Stimulated activated CD4-positive, alpha-beta T cell treated with anti-CD3 and anti-CD28 coated beads, Interleukin-15, amount 100 ng/mL, for 24 hours (primary cell): ENCODE measurements at places on chromosomes 2 and 18.

DNA sequence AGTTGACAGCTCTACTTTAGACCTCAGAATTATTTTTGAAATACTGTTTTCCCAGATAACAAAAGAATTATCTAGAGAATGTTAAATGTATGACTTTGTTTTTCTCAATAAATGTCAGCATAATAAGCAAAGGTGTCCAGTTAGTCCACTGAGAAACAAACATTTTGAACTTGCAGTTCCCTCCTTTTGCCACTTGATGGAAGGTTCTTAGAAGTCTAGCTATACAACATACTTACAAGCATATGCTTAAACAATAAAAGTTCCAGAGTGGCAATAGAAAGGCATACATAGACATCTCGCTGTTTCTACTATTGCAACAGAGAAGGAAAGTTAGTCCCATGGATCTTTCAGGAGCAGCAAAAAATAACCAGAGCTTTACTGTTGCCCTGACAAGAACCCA is 11.8 kb downstream of the NDUFA10 start:
- no peak for DNase-seq

DNA sequence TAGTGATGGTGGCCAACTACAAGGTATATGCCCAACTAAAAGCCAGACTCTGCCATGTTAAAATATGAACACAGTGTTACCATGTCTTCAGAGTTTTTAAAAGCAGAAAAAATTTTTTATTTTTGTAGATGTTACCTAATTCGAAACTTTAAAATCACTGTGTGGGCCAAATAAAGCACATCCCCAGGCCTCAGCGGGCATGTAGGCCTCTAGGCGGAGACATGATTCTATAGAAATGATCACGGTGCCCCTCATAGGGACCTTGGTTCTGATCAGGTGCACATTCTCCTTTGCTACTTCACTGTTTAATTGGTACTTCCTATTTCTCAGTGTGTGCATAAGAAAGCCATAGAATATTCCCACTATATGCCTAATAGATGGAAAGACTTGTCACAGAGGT is 349.2 kb downstream of the XIRP2 start:
- DNase-seq: no peak

- DNase-seq: no peak
Observed at GRCh38 chr18:11167778-11168177, 18.4 kb upstream of the PIEZO2 start.

GRCh38 chr2:192196421-192197194 is 1.9 kb upstream of the TMEFF2 start:
- DNase-seq: no peak

GRCh38 chr2:241135737-241136136 is 13.5 kb downstream of the PASK start:
- no peak for DNase-seq

DNA sequence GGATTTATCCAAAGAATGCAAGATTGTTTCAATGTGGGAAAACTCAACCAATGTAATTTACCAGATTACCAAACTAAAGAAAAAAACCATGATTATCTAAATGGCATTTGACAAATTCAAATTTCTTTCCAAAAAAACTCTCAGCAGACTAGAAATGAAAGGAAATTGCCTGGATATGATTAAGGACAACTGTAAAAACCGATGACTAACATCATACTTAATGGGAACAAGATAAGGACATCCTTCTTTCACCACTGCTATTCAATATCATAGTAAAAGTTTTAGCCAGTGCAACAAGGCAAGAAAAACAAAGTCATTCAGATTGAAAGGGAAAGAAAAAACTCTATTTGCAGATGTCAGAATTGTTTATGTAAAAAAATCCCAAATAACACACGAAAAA is 4.4 kb upstream of the CCDC150 start:
- DNase-seq: no peak

DNA sequence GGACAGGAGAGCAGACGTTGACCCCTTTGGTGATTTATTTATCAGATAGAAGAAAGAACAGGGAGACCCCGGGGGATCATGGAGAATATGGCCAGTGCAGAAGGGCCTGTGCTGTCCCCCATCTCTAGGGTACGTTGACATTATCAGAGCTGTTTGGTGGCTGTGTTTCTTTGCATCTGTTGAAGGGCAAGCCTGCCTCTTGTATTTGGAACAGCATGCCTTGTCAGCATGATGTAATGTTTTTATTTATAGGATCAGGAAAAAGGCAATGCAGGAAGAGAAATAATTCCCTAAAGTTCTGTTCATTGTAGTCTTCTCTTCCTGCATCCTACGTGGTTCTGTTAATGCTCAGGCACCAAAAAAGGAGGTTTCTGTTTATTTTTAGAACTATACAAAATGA is 49.8 kb upstream of the CABYR start:
- DNase-seq: no peak

DNA sequence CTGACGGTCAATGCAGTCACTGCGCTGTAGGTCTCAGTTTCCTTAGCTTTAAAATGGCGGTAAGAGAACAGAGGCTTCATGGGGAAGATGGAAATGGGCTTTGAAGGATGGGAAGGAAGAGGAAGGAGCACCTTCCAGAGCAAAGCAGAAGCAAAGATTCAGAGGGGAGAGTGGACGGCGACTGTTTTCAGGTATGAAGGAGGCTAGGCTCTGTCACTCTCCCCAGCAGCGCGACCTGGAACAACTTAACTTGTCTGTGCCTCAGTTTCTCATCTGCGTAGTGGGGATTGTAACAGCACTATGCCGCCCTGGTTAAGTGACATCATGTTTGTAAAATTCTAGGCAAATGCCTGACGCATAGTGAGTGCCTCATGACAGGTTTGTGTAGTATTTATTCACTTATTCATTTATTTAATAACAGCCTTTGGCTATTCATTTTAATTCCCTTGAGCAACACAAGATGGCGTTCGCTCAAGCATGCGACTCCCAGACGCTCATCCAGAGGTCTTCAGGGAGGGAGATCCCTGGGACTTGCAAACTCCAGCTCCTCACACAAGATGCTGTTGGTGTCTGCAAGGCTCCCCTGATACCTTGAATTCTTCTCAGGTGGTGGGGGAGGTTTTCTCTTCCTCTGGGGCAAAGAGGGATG is 336.3 kb downstream of the DYSF start:
- no peak for DNase-seq

DNA sequence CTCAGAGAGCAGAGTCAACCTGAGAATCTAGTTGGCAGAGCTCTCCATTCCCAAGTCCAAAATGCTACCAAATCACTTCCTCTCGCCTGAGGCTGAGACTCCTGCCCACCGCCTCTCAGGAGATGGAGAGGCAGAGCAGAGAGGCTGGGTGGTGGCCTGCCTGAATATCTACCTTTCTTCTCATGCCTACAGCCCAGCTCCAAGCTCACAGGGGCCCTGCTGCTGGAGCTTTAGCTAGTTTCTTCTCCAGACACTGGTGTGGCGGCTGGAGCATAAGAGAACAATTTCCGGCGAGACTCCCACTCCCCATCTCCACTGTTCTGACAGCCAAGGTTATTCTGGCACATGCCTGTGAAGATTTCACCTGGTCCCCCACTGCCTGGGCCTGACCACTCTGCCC is 8.1 kb upstream of the CYP26B1 start:
- DNase-seq: no peak

GRCh38 chr2:36861896-36862295 is 104.4 kb downstream of the STRN start:
- DNase-seq: no peak

DNA sequence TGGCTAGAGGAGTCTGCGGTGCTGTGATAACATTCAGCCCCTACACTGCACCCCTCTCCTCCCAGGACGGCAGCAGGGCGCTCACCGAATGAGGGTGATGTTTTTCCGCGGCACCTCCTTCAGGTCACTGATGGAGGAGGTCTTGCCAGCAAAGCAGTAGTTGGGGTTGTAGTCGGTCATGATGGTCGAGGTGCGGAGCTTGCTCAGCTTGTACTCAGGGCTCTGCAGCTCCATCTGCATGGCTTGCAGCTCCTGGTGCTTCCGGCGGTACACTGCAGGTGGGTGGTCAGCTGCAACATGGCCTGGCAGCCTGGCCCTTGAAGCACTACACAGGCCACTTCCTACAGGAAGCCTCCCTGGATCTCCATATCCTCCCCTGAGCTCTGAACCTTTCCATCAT is 108.0 kb downstream of the CLIP4 start:
- DNase-seq: no peak

GRCh38 chr18:39840856-39841481 is 2114.1 kb upstream of the PIK3C3 start:
- DNase-seq: no peak

DNA sequence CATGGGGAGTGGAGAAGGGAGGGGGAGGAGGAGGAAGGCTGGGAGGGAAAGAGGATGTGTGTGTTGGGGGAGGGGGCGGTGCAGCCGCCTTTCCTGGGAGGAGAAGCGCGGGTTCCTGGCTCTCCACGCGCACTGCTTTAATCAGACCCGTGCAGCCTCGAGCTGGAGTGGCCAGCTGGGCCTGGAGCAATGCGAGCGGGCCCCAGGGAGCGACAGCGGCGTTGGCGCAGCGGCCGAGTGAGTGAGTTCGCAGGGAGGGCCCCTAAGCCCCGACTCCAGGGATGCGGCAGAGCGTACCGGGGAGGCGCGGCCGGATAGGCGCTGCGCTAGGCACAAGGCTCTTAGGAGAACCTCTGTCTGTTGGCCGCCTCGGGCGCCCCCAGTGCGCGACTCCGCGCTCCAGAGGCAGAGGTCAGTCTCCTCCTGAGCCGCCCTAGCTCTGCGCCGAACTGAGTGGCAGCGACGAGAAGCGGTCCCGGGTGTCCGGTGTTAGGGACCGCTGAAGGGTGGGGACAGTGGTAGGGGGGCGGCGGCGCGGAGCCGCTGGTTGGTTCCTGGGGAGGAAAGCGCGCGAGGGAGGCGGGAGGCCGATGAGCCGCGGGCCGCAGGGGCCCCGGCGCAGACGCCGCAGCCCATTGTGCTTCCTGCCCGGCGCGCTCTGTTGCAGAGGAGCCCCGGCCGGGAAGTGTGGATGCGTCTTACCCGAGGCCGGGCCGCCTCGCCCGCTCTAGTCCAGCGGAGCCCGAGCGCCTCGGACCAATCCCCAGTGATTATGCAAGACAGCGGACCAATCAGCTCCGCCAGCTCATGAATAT is 455 bp upstream of the DLX1 start:
- DNase-seq: peak; percentile 76

GRCh38 chr2:74703373-74703772 is 49.3 kb downstream of the SEMA4F start:
- DNase-seq: no peak

- DNase-seq: no peak
Observed at GRCh38 chr2:9050122-9050809, 46.8 kb upstream of the MBOAT2 start.

DNA sequence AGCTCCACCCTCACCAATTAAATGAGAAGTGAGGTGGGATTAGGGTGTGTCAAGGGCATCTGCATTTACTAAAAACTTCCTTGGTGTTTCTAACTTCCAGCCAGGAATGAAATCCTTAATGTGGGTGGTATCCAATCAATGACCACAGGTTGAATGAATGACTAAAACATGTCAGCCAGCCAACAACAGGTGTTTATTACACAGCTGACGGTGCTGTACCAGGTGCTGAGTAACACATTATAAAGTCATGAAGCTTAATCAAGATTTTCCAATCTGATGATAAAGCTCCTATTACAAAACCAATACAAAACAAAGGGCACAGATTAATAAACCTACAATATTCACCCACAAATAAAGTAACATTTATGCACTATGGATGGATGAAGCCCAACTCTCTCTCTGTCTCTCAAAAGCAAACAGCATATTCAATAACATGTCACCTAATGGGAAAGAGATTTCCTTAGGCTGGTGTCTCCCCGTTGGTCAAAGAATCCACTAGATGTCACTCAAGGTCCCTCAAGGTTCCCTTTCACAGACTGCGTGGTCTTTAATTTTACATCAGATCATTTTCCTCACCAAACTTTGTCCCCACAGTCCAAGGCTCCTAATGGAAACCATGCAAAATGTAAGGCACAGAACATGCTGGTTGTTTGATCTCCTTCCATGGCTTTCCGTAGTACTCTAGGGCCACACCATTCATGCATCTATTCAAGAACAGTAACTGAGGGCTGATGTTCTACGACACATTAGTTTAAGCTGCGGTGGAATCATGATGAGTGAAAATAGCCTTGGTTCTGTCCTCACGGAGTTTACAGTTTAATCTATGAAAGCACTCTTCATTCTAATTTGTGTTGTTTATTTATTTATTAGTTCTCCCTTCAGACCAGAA is 6.4 kb upstream of the PTPN4 start:
- peak; percentile 12 for DNase-seq

DNA sequence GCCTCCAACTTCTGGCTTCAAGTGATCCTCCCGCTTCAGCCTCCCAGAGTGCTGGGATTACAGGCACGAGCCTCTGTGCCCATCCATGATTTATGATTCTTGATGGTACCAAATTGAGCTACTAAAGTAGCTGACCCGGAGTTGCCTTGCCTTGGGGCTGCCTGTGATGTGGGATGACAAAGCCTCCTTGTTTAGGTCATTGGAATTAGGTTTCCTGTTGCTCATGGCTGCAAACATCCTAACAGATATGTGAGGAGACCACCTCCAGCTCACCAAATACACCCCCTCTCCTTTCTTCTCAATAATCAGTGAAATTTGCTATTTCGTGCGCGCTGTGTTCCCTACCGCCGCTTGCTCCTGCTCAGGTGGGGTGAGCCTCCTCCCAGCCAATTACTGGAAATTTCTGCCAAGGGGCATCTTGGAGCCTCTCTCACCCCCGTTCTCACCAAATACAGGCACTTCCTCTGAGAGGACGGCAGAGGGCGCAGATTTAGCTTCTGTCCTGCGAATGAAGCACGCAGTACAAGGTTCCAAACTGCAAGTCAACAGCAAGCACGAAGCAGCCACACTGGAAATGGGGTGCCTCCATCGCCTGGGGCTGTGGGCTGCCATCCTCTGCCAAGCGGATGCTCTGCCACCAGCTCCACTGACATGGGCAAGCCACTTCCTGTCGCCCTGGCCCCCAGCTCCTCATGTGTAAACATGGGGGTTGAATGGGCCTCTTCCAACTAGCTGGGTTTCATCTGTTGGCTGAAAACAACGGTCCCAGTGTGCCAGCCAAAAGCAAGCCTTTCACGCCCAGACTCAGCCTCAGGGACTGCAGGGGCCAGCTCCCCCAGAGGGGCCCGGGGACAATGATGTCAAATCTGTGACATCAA is 71.7 kb downstream of the NCAPH start:
- DNase-seq: peak; percentile 75
